ENCODE measurements at places on chromosomes 4 and X. TPM values are rescaled to one million over a fixed set of nuclear protein-coding genes. Genes with fewer than 3 reads are reported as not detected.

DNA sequence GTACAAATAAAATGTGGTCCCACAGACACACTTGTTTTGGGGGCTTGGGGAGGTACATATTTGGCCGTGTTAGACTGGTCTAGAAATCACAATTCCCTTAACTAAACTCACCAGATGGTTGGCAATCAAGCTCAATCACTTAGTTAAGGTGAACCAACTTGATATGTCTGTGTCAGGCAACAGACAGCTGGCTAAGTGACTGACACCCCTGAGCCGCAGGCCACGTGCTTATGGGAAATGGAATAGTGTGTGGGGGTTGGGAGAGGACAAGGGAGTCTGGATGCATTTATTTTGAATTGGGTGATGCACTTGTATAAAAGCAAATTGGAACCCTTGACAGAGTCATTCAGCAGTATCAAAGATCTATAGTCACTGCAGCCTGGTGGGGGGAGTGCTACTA, 209.0 kb downstream of the HS6ST2 start:
- no peak for DNase-seq

DNA sequence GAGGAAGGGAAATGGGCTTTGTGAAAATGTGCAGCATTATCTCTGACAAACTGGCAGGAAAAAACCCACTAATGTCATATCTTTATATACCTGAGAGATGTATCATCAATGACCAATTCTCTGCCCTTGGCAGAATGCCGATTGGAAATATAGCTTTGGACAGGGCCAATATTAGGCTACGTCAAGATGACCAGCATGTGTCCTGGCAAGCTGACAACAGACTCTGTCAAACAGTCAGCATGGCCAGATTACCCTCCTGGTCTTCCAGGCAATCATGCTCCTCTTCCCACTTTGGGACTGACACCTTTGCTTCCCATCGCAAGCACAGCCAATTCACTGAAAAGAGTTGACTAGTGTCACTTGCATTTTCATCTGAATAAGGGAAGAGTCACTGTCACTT, 57.0 kb downstream of the SORBS2 start:
- peak; percentile 43 for DNase-seq

DNA sequence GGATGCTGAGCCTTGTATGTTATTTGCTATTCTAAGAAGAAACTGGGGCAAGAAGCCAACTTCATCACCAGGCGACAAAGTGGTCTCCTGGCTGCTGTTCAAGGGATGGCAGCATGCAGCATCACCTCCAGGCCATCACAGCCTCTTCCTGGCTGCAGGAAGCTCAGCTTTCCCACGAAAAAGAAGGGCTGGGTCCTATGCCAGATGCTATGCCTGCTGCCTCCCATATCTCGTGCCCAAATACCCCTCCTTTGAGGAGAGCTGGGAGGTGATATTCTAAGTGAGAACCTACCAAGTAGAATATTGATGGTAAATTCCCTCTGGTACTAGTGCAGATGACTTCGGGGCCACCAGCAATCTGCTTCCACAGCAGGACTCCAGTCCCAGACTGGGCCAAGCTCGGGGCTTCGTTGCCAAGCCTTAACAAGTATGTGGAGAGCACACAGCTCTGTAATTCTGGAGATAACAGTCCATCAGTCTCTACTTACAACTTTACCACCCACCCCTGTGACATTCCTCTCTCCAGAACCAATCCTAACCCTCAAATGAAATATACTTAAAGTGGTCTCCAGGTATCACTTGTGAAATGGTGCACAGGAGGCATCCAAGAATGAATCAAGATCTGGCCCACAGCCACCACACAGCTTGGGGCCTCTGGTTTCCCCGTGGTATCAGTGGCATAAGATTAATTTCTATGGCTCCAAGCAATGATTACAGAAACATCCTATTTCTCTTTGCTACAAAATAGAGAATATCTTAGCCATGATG, 149.3 kb downstream of the PALLD start:
- DNase-seq, result no peak

DNA sequence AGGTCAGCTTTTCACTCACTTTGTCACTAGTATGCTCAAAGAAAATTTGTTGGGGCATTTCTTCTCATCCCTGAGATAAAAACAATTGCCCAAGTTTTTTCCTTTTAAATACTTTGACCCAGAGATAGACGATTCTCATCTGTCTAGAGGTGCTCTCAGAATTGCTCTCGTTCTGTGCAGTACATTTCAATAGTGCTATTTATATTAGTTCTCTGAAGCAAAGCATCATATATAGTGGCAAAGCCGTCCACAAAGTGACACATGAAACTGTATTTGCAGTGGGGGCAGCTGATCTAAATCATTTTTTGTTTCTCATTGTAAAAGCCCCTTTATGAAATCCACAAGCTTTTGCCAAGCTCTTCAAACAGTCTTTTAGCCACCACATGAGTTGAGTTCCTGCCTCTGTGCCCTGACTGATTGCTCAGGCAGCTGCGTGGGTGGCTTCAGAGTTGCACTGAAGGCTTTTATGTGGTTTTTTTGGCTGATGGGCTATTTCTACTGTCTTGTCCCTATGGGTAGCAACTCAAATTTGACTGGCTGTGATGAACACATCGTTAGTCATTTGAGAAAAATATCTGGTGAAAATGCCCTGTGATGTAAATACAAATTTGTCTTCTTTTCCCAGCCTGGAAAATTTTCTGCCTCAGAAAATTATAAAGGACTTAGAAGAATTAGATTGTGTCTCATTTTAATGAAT, 119.1 kb upstream of the OTUD4 start:
- DNase-seq, result no peak

DNA sequence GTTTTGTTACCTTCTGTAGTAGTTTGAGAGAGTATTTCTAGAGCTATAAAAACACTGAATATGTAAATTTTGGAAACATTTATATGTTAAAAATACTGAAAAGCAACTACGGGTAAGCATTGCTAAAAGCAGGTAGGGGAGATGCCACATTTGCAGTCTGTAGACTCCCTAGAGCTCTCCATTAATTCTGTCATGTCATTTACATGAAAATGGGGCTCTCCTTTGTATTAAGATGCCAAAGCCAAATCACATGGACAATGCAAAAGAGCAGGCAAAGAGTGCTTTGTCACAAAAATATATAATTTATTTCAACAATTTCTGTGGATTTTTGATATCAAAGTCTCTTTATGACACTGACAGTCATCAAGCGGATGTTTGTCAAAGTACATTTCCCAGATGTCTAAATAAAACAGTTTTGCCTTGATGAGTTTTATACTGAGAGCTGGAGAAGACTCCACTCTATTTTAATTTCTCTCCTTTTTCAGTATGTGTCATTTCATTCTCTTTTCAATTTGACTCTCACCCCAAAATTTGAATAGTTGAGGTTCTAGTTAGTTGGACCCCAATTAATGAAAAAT, 51.8 kb downstream of the LDB2 start:
- DNase-seq, result no peak

DNA sequence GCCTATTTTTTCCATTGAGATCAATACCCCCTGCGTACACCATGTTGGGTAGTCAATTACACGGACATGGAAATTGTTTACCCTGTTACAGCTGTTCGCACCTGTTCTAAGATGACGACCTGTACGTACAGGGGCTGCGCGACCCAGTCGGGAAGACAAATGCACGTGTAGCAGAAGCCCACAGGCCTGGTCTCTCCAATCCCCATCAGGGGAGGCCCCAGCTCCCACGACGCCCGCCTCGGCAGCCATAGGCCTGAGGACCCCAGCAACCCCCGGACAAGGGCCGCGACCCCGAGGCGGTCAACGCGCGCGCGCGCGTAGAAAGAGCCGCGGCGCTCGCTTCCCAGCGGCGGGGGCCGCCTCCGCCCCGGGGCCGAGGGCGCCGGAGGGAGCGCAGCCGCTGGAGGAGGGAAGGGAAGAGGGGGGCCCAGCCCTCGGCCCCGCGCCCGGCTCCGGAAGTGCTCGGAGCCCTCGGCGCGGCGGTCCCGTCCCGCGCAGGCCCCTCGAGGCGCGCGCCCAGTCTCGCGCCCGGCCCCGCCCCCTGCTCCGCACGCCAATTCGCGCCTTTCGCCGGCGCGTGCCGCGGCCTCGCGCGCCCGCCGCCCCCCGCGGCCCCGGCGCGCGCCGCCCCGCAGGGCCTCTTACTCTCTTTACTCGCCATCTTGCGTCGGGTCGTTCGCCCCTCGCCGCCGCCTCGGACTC, 618 bp downstream of the RBBP7 start:
- no peak for DNase-seq

DNA sequence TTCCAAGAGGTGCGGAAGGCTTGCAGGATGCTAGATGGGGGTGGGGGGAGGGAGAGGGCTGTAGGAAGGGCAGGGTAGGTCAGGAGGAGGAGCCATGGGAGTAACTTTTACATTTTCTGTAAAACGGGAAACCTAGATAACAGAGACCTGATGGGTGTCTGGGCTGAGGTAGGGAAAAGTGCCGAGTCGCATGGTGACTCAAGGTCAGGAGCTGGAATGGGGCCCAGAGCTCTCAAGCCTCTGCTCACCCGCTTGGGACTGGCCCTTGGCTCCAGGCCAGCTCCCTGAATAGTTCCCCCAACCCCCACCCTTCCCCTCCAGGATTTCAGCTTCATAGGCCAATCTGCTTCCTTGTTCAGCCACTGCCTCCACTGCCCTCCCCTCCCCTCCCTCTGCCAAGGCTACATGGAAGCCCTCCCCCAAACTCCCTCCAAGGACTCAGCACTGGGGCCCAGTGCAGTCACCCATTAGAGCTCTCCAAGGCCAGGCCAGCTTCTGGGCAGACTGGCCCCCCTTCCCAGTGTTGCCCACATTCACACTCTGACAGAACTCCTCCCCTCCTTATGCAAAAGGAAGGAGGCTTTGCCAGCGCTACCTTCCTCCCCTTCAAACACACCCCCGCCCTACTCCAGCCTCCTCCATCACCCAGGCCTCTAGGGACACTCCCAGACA, 43.6 kb downstream of the TSC22D3 start:
- DNase-seq, result peak; percentile 72

DNA sequence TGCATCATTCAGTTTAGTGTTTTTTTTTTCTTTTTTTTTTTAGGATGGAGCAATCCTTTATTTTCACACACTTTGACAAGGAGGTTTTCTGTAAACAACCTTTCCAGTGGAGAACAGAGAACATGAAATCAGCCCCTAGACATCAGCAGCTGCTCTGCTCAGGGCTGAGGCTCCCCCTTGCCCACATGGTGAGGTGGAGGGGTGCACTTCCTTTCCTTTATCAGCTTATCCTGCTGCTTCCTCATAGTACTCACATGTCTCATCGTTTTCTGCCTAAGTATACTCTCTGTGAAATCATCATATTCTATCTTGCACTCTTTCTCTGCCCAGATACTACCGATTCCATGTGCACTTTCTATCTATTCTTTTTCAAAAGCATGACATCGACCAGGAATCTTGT, 47.6 kb upstream of the PRSS12 start:
- no peak for DNase-seq

DNA sequence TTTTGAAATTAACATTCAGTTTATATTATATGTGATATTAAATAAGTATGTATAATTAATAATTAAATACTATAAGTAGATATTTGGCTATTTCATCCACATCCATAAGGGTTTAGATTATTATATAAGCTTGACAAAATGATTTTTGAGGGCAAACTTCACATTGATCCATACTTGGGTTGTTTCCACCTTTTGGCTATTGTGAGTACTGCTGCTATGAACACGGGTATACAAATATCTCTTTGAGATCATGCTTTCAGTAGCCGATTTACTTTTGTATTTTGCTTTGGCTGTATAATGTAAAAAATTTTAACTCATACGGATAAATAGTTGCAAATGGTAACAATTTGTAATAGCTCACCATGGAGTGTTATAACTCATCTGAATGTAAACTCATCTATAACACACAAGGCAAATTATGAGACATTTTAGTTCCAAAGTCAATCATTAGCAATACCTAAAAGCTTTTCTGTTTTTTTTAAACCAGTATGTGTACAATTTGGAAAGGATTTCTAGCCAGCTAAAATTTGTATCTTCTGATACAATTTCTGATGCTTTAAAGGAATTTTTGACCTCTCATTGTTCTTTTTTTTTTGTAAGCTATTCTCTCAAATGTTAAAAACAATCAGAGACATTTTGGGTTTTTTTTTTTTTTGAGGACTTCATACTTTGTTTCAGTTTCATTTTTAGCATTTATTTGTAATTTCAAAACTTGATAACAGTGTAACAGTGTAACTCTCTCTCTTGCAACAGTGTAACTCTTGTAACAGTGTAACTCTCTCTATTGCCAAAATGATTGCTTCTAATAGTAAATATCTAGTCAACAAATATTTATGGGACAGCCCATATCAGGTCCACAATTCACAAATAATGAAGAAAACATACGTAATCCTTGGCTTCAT, 51.8 kb upstream of the ARX start:
- no peak for DNase-seq

DNA sequence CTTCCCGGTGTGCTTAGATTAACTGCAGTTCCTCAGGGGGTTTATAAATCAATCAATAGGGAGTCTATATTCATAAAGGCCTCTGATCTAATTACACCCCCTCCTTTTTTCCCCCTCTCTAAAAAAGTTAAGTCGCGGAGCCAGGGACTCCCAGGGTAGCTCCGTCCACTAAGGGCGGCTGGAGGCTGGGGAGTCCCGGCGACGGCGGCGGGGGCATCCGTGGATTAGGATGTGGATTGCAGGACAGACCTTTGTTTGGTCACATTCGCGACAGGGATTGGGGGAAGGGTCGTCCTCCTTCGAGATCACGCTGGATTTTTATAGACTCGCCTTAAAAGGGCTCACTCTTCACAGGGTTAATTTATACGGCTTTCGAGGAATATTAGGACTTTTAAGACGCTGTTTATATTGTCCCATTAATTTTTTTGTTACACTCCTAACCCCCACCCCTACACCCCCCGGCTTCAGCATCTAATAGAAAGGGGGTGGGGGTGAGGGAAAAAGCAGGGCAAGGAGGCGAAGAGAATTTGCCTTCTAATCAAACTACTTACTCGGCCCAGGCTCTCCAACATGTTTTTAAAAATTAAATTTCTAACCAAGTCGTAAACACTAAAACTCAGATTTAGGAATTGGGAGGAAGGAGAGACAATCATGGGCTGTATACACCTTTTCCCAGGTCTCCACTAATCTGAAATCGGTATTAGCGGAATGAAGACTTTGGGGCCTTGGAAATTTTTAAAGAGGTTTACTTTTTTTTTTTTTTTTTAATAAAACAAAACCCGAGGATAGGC, 8.5 kb downstream of the PITX2 start:
- no peak for DNase-seq

DNA sequence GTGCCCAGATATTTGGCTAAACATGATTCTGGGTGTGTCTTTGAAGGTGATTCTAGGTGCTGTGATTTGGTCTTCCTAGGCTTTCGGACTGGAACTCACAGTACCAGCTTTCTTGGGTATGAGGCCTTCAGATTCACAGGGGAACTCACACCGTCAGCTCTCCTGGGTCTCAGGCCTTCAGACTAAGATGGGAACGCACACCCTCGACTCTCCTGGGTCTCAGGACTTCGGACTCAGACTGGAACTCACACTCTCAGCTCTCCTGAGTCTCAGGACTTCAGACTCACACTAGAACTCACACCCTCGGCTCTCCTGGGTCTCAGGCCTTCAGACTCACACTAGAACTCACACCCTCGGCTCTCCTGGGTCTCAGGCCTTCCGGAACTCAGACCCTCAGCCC, 137.7 kb downstream of the CRLF2 start:
- no peak for DNase-seq

- DNase-seq, result no peak
Measured at GRCh38 chr4:158159054-158159717, 13.6 kb downstream of the GASK1B start.

The ALB gene
- total RNA-seq, result 99,767 TPM

The FRG1 gene
- total RNA-seq, result 11.8 TPM

The CYP4V2 gene
- total RNA-seq, result 103 TPM

The RNF175 gene
- not detected for total RNA-seq

The P2RY10 gene
- total RNA-seq, result not detected

The GLRA3 gene
- total RNA-seq, result not detected

The VBP1 gene
- 15.3 TPM for total RNA-seq

The C4orf51 gene
- total RNA-seq, result not detected

The SCOC gene
- total RNA-seq, result 18.5 TPM

The ATG4A gene
- 12.1 TPM for total RNA-seq
